ENCODE measurements at places on chromosomes 1 and 21. TPM values are rescaled to one million over a fixed set of nuclear protein-coding genes. Genes with fewer than 3 reads are reported as not detected.

LCK gene
- total RNA-seq: 179 TPM

CD101 gene
- 0.60 TPM for total RNA-seq

CELA3A gene
- not detected for total RNA-seq

NPHS2 gene
- not detected for total RNA-seq

CD1E gene
- total RNA-seq: not detected
